ENCODE measurements at places on chromosomes 11 and 22.

GRCh38 chr11:61601512-61601911 lies 20.6 kb upstream of the SYT7 start:
- no peak for DNase-seq

DNA sequence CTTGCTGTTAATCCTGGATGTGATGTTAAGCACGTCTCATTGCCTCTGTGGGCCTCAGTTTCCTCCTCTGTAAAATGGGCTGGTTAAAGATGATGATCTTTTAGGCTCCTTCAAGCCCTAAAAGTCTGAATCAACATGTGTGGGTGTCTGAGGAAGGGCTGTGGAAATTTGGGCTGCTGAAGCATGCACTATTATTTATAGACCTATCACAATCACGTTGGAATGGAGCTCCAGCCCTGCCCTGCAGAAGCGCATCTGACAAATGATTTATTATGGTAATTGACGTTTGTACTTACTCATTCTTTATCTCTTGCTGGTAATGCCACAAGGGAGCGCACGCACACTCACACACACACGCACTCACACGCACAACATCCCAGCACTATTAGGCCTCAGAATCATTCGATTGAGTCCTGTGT lies 20.4 kb downstream of the P2RX3 start:
- no peak for DNase-seq

- no peak for DNase-seq
These were observed 61.8 kb upstream of the UBASH3B start for GRCh38 chr11:122593473-122594420.

DNA sequence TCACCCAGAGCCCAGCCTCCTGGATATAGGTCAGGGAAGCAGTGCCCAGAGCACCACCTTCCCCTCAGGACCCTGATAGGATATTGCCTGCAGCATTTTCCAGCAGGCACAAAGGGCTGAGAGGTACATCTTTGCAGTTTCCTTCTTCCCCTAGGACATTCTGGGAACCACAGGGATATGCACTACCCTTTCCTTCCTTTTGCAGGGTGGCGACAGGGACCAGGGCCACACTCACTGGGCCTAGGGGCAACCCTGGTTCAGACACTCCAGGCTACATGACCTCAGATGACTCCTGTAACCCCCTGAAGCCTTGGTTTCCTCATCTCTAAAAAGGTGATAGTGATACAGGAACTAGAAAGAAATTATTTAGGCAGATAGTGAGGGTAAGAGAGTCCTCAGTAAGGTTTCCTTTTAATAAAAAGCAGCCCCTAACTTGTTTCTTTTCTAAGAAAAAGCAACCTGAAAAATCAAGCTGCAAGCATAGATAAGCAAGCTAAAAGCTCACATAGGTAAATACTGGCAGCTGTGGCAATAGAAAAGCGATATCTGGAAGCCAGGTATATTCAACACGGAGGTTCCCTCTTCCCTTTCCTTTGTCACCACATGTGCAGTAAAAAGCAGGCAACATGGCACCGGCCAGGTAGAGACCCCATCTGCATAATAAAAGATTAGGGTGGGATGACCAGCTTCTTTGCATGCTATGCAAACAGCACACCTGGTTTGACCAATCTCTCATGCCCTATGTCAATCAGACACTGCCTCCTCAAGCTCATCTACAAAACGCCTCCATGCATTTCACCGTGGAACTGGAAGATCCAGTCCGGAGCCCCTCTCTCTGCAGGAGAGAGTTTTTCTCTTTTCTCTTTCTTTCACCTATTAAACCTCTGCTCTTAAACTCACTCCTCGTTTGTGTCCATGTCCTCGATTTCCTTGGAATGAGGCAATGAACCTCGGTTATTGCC lies 13.2 kb upstream of the MRGPRX2 start:
- no peak for DNase-seq

DNA sequence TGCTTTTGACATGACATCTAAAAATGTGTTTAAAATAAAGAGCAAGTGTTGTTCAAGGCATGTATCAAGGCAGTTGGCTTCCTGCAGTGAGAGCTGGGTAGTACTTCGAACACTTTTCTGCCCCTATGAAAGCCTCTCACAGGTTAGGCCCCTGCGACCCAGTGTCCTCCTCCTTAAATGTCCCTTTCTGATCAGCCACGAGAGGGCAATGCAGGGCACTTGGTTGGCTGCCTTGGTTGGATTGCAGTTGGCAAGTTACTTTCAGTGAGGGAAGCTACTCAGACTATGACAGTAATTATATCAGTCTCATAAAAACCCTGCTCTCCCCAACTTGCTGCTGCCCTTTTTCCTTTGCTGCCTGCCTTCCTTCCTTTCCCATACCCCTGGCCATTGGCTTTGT lies 743.8 kb downstream of the NTM start:
- no peak for DNase-seq

DNA sequence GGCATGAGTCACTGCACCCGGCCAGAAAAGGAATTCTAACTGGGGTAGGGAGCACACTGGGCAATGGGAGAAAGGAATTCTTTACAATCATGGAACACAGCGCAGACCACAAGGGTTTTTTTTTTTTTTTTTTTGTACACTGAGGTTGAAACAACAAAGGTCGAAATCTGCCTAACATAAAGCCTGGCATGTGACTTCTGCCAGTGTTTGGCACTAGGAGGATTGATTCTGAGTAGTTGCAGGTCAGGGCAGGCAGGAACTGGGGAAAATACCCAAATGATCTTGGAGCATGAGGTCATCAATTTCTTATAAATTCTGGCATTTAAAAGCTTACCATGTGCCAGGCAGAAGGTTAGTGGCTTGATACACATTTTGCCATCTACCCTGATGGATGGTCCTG lies 202.0 kb upstream of the SNX19 start:
- DNase-seq = no peak

- no peak for DNase-seq
These were observed 15.9 kb downstream of the OSBPL5 start for GRCh38 chr11:3148990-3149851.

- DNase-seq = peak; percentile 10
These were observed at the start of gene APOBEC3C for GRCh38 chr22:39013942-39014722. TSS of gene APOBEC3C (plus strand) at chr22:39014257. CDS start at chr22:39014363, 106 bp downstream.

DNA sequence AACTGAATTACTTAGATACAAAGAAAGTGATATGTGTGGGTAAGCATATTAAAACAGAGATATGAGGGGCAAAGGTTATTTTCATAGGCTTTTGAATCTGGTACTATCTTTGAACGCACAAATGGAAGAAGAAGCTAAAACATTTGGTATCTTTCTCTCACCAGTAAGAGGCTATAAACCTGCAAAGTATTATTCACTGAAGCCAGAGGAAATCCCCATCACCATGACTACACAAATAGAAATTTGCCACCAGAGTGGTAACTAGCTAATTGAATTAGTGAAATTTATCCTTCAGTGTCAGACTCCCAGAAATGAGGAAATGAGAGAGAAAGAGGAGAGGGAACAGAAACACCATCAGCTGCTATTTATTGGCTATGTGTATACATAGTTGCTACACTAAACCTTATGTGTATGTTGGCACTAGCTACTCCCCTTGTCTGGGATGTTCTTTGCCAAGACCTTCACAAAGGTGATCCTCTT lies 503.4 kb downstream of the DLG2 start:
- DNase-seq = no peak

GRCh38 chr11:107564877-107565218 lies 687 bp downstream of the ALKBH8 start:
- DNase-seq = no peak

DNA sequence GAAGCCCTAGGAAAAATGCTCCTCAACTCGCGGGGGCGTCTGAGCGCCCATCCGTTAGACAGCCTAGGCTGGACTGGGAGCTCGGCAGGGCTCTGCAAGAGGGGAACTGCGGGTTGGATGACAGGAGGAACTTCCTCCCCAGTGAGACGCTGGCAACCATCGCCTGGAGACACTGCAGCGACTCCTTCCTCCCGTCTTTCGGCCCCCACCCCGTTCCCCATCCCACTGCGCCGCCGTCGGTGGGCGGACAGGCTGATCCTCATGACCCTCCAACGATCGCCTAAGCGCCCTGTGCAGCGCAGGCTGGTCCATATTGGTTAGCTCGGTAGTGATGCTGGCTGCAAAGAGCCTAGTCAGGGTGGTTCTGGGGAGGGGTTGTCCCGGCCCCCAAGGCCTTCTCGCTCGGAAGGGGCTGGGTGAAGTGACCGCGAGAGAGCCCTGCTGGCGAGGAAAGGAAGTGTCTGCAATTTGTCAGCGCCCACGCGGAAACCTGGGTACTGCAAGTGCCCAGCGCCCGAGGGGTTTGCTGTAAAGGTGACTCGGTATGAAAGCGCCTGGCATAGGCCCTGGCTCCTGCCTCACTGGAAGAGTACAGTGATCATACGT lies 638 bp downstream of the NRGN start:
- DNase-seq = peak; percentile 38

- no peak for DNase-seq
These were observed 15.5 kb downstream of the OTUB1 start for GRCh38 chr11:64001484-64002420.

GRCh38 chr22:43622886-43623285 lies 189.2 kb downstream of the EFCAB6 start:
- no peak for DNase-seq

- DNase-seq = no peak
These were observed 55.5 kb downstream of the ABTB2 start for GRCh38 chr11:34302046-34302921.

DNA sequence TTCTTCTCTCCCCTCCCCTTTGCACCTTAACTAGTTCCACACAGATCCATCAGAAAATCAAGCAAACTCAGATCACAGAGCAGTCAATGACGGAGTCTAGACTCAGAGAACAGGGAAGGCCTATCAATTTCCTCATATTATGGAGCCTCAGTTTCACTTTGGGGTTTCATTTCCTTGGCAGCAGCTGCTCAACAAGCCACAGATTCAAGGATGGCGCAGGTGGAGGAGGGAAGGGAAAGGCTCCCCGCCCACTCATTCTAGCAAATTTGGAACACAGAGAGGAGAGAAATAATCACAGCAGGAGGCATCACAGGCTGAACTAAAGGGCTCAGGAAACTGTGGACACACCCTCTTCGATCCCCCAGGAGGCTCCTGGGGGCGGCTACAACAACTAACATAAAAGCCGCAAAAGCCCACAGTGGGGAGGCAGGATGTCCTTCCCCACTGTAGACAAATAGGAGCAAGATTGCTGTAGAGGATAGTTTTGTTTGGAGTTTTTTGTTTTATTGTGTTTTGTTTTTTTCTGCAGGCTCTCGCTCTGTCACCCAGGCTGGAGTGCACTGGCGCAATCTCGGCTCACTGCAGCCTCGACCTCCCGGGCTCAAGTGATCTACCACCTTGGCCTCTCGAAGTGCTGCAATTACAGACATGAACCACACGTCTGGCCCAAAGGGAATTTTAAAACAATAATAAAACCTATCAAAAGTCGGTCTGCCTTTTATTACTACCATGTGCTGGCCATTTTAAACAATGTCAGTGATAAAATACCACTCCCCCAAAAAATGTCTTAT lies 3.4 kb downstream of the PLAAT3 start:
- no peak for DNase-seq

GRCh38 chr11:69462106-69462951 lies 19.1 kb upstream of the LINC01488 start:
- no peak for DNase-seq

DNA sequence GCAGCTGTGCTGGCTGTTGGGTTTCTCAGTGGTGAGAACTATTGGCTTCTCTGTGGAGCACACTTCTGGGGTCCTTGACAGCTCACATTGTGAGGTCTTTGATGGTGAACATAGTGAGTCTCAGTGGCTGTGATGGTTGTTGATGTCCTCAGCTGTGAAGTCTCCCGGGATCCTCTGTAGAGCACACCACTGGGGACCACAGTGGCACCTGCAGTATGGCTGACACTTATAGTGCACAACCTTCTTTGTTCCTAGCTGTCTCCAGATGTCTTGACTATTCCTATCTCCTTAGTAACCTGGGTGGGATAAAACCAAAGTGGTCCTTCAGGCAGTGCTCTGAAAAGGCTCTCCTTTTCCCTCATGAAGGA lies 34.3 kb upstream of the CHORDC1 start:
- no peak for DNase-seq

GRCh38 chr22:21816787-21817496 lies 50.5 kb downstream of the MAPK1 start:
- DNase-seq = no peak

GRCh38 chr11:117572129-117572528 lies 224.9 kb downstream of the DSCAML1 start:
- peak; percentile 74 for DNase-seq

GRCh38 chr11:118009864-118010737 lies 23.9 kb downstream of the IL10RA start:
- DNase-seq = no peak

GRCh38 chr22:29733362-29734201 lies 13.8 kb downstream of the CABP7 start:
- DNase-seq = peak; percentile 61

- DNase-seq = no peak
These were observed 30.9 kb upstream of the PARVB start for GRCh38 chr22:43993072-43993760.

DNA sequence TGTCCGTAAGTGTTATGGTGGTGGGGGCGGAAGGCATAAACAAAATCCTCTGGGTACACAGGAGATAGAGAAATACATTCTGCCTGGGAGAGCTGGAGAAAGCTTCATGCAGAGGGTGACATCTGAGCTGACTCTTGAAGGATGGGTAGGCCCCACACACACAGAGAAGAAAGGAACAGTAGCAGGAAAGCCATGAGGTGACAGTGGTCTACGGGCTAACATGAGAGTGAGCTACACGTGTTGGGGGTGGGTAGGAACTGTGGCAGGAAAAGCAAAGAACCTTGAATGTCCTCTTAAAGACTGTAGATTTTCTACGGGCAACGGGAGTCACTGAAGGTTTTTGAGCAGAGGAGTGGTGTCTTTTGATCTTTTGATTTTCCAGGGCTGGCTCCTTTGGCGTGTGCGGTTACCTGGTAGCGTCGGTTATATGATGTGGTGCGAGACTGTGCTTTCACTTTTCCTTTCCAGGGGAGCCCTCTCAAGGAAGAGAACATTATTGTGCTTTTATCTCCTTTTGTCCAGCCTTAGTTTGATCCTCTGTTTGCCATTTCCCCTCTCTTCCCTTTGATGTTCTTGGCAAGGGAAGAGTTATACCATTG lies 39.7 kb downstream of the ADAMTS8 start:
- DNase-seq = no peak

- no peak for DNase-seq
These were observed 9.2 kb downstream of the LRRC74B start for GRCh38 chr22:21054714-21055563.

DNA sequence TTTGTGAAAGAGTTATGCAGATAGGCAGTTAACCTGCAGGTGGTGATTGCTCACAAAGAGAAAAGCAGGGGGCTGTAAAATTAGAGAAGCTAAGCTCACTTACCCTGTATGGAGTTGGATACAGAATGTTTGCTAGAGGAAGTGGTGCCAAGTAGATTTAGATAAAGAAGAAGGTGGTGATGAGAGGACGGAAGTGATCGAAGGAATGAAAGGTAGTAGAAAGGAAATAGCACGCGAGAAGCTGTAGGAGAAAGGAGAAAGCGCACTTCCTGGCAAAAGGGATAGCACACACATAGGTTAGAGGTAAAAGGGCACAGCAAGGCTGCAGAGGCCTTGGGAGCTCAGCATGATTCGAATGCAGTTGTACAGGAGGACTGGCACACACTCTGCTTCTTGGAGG lies 87.3 kb upstream of the CTSC start:
- DNase-seq = no peak

DNA sequence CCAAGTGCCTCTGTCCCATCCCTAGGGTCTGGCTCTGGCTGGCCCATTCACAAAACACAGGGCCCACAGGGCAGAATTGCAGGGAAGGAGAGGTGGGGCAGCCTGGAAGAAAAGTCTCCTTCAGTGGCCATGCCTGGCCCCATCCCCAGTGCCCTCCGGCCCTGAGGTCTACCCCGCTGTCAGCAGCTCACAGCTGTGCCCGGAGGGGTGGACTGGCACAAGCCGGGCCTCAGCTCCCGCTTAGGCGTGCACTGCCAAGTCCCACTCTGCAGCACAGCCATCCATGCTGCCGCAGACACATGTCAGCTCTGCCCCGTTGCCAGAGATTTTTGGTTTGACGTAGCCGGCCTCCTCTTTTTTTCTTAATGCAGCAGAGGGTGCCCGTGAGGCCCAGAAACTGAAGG lies 3.9 kb upstream of the SCN2B start:
- DNase-seq = no peak
